Neural crest cell (in vitro differentiated cells): ENCODE measurements at places on chromosomes 6 and 20.

- DNase-seq, result no peak
Observed at GRCh38 chr20:10634211-10634610, 39.6 kb downstream of the JAG1 start.

- no peak for DNase-seq
Observed at GRCh38 chr6:163872335-163872734, 457.8 kb downstream of the QKI start.

DNA sequence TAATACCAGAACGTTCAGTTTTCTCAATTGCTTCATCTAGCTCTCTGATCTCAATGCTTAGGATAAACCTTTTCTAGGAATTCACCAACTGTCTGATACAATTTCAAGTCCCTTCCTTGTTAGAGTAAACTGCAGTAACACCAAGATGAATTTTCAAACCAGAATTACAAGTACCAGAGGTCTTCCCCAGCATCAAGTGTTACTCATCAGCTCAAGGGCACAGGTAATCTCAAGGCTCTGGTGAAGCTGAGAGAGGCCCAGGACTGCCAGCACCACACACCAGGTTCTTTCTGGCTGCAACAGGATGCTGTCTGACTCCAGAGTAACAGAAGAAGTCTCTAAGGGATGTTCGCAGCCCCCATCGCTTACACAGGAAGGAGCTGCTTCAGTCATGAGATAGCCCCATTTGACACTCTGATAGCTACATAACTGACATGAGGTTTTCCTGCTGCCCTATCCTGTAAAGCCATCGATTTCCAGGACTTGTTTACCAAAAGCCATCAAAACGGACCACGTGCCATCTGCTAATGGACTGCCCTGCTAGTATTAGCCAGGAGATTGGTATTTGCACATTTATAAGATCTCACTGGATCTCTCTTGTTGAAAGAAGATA is 549.4 kb downstream of the UTRN start:
- no peak for DNase-seq

DNA sequence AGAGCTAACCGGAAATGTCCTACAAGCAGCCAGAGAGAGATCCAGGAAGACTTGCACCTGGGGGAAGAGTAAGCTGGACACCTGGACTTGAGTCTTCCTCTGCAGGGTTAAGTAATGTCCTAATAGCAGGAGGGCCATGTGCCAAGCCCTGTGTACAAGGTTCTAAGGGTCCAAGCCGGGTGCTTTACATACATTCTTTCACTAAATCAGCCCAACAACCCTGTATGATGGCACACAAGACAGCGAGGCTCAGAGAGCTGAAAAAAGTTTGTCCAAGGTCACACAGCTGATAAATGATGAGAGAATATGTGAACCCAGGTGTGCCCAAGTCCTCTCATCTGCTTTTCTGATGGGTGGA is 215.1 kb upstream of the CDYL start:
- DNase-seq, result no peak

DNA sequence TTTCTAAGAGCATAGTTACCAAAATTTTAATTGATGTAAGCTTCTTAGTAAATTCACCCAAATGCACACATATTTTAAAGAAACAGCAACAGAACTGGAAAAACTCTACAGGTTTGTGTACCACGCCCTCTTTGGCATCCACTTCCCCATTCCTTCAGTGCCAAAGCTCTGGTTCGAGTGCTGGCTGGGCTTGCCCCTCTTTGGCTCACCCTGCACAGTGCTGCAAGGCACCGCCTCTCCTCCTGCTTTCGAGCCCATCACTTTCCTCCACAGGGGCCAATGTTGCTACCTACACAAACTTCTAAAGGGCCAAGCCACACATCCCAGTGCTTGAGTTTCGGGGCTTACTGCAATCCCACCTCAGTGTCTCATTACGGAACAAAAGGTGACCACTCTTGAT is 9.6 kb downstream of the LRP11 start:
- DNase-seq, result no peak

- no peak for DNase-seq
Observed at GRCh38 chr6:166770216-166771116, 143.4 kb upstream of the RPS6KA2 start.

DNA sequence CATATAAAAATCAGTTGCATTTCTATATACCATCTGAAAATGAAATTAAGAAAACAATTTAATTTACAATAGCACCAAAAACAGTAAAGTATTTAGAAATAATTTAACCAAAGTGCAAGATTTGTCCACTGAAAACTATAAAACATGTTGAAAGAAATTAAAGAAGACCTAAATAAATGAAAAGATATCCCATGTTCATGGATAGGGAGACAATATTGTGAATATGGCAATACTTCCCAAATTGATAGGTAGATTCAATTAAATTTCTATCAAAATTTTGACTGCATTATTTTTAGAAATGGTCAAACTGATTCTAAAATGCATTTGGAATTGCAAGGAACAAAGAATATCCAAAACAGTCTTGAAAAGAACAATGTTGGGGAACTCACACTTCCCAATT is 17.6 kb upstream of the POU3F2 start:
- no peak for DNase-seq

DNA sequence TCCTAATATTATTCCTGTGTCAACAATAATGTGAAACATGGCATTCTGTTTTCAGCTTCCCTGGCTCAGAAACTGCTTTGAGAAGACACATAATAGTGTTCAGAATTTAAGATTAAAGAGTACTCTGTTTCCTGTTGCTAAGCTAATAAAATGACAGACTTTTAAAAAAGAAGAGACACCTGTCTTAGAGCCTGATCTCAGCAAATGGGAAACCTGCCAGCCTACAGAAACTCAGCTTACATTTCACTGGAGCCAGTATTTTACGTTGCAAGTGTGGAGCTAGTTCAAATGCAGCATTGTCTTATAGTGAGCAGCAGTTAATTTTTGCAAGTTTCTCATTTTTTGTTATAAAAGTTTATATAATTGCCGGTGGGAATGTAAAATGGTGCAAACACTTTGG is 28.8 kb downstream of the KIZ start:
- DNase-seq, result no peak

- DNase-seq, result peak; percentile 5
Observed at GRCh38 chr6:132768051-132768517, 10.4 kb upstream of the VNN2 start.

DNA sequence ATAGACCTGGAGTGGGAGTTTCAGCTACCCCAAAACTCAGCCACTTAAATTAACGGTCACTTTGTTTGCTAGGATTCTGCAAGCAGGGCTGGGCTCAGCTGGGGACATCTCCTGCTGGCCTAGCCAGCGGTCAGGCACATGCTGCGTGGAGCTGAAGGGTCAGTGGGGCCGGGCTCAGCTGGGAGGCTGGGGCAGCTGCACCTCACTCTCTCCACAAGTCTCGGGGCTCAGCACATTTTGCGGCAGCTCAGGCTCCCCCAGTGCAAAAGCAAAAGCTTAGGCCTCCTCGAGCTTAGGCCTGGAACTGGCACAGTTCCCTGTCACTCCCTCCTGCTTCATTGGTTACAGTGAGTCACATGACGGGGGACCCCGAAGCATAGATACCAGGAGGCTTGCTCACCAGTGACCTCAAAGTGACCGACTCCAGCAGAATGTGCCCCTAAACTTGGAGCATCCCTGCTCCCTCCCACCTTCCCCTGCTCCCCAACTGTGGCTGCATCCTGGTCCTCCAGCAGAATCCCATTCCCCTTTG is 80.6 kb upstream of the CST7 start:
- DNase-seq, result no peak

GRCh38 chr20:46916258-46916603 is 21.6 kb downstream of the EYA2 start:
- no peak for DNase-seq

GRCh38 chr6:6747371-6747770 is 158.9 kb downstream of the LY86 start:
- no peak for DNase-seq

DNA sequence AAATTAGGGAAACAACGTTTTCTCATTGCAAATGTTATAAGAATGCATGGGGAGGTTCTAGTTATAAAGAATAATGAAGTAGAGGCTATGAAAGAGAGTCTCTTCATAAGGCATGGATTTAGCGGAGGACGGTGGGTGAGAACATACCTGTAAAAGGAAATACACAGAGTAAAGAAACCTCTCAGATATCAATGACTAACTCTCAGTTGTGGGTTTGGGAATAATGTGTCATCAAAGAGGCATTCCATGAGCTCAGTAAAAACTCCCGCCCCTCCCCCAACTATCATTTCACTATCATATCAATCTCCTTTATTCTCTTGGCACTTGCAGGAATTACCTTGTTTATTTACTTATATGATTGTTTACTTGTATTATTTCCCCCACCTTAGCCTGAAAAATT is 695.4 kb downstream of the PTPRT start:
- no peak for DNase-seq

DNA sequence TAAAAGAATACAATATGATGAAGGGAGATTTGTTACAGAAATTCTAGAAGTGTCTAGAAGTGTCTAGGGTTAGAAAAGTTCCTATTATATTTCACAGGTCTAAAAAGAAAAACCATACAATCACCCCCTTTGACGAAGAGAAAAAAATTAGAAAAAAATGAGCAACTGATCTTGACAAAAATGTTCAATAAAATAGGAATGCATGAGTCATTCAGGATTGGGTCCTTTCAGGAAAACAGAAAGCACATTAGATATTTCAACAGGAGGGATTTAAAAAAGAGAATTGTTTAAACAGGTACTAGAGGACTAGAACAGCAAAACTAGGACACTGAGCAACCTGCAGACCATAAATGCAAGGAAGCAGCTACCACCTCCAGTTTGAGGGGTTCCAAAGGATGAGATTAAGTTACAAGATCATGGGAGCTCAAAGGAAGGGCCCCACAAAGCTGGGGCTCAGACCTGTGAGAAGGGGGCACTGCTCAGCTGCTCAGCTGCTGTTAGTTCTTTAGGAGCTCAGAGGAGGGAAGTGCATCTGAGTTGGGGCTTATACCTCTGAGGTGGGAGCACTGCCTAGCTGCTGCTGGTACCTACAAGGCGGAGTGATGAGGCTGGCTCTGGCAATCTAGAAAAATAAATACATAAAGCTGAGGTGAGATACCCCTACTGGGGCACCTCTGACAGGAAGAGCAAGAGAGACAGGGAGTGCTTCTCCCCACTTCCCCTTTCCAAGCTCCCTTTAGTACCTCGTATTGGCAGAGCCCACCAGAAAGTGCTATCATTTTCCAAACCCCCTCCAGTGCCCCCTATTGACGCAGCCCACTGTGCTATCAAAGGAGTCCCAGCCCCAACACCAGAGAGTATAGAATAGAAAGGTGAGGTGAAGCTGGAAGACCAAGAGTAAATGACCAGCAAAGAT is 27.1 kb upstream of the BEND6 start:
- no peak for DNase-seq

DNA sequence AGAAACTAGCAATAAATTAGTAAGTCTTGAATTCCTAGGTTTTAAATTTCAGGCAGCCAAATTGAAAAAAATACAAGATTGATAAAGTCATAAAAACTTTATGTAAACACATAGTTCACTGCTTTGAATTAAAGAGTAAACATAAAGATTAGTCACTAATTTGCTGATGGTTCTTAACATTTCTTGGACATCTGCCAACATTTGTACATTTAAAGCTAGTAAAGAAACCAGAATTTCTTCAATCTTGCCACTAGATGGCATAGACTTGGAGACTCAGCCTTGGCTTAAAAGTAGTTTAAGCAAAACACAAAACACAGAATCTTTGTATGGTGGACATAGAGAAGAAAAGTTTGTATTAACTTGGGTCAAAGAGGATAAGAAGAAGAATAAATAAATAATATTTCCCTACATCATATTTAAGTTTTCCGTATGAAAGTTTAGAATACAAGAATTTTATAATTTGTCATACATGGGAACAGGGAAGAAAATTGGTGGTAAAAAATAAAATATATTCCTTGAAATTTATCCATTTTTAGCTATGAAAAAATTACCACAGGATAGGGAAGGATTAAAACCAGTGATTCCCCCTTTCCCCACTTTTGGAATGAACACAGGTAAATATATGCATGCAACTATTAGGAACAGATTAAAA is 41.7 kb upstream of the FAM135A start:
- no peak for DNase-seq

GRCh38 chr6:12976366-12976765 is 259.8 kb downstream of the PHACTR1 start:
- no peak for DNase-seq

DNA sequence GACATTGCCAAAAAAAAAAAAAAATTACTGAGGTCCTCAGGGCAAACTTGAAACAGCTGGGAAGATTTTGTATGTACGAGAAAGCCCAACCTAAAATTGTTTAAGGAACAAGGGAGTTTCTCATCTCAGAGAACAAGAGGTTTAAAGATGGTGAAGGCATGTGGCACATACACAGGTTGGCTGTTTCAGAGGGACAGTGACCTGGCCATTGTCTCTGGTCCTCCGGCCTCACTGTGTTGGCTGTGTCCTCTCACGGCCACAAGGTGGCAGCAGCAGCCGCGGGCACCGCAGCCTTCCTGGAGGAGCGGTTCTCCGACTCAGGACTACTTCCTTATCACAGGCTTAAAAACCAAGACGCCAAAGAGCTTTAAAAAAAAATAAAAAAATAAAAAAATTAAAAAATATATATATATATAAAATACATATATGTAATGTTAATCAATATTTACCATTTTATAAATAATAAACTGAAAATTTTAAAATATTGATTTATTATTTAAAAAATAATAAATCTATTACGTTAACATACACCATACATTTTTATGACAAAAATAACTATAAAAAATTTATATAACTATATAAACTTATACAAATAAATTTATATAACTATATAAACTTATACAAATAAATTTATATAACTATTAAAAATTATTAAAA is 52.8 kb downstream of the GTF2H5 start:
- DNase-seq, result peak; percentile 71

DNA sequence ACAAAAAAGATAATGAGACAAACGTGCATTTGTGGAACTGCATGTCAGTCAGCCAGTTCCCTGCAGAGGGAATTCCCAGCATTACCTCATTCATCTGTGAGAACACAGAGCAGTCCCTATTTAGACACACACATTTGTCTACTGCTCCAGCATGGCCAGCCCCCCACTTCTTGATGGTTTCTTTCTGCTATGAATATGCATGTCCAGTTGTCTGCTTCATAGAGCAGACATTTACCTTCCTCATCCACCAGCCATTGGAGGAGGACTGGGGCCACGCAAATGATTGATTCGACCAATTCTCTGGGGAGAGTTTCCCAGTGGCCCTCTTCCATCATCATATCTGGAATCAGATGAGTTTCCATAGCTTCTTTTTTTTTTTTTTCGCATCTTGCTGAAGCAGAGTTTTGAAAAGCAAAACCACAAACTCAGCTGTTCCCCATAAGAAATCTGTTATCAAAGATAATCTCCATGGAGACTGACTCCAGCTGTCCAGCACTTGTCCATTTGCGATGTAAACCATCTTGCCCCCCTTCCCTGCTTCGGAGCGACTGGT is 11.8 kb downstream of the ENPP1 start:
- DNase-seq, result no peak

- DNase-seq, result no peak
Observed at GRCh38 chr20:35876033-35876320, 78.3 kb downstream of the SCAND1 start.

- peak; percentile 69 for DNase-seq
Observed at GRCh38 chr20:561437-562231, 18.0 kb upstream of the CSNK2A1 start.

- no peak for DNase-seq
Observed at GRCh38 chr20:14701326-14701725, 363.9 kb upstream of the FLRT3 start.

GRCh38 chr6:156659822-156660198 is 117.4 kb upstream of the ARID1B start:
- DNase-seq, result no peak
